Fibroblast of upper back skin (primary cell): ENCODE measurements at places on chromosomes 7 and 10.
A peak's percentile ranks its signal among the peaks of the same experiment; 100 is the strongest.

DNA sequence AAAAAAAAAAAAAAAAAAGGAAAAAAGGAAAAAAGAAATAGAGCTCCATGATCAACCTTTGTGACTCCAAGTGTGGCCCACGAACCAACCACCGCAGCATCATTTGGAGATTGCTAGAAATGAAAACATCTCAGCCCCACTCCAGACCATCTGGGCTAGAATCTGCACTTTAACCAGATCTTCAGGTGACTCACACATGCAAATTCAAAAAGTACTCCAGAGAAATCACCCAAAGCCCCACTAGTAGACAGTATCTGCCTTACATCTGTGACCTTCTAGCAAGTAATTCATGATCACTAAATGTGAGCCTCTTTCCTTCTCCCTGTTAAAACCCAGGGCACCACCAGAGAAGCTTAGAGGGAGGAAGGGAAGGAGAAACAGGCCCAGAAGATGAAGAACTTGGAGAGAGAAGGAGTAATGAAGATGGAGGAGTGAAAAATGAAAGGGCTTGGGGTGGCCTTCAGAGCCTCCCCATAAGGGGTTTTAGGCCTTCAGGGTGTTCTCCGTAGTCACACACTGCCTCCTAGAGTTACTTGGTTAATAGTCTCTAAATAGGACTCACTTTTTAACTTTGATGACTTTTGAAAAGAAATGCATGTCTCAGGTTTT, 94.0 kb downstream of the SLC37A3 start:
- DNase-seq, result peak; percentile 8

DNA sequence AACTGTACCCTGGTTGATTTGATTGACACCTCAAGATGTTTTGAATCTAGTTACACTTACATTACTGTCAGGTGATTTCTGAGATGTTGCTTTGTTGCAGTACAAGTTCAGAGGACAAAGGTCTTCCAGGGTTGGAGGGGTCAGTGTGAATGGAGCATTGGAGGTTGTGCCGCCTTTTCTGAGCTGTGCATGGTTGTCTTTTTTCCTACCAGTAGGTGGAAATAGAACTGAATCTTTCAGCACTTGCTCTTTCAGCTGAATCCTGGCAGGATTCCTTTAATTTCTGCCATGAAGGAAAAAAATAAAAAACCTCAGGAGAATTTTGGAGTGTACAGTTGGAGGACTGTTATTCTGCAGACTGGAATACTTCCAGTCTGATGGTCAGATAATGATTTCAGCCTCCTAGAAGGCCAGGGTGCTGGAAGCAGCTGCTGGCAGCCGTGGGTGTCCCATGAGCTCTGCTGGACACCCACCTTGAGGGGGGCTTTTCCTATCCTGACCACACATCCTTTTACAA, 82.7 kb downstream of the PLCE1 start:
- peak; percentile 78 for DNase-seq

- DNase-seq, result peak; percentile 38
Observed at GRCh38 chr7:117385363-117386109, 41.8 kb downstream of the ASZ1 start.

DNA sequence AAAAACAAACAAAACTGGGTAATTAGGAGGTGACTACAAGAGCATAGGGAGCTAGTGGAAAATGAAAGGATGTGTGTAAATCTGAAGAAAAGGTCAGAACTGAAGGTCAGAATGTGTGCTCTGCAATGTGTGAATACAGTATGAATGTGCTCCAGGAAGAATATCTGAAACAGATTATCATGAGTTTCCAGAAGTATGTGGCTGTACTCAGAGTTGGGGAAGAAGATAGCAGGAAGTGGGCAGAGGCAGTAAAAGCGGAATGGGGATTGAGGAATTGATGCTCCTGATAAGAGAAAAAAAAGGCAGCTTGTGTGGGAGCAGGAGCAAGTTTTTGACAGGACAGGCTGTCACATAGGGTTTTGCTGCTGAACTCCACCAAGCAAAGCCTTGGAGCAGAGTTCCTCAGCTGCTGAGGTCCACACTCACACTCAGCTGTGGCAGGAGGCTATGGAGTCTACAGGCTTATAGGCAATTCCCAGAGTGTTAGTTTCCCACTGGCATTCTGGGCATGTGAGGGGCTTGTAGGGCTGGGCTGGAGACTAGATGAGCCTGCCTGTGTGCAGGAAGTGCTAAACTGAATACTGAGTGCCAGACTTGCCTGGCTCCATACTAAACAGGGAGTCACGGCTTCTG, 22.9 kb downstream of the H2AZ2 start:
- DNase-seq, result no peak

DNA sequence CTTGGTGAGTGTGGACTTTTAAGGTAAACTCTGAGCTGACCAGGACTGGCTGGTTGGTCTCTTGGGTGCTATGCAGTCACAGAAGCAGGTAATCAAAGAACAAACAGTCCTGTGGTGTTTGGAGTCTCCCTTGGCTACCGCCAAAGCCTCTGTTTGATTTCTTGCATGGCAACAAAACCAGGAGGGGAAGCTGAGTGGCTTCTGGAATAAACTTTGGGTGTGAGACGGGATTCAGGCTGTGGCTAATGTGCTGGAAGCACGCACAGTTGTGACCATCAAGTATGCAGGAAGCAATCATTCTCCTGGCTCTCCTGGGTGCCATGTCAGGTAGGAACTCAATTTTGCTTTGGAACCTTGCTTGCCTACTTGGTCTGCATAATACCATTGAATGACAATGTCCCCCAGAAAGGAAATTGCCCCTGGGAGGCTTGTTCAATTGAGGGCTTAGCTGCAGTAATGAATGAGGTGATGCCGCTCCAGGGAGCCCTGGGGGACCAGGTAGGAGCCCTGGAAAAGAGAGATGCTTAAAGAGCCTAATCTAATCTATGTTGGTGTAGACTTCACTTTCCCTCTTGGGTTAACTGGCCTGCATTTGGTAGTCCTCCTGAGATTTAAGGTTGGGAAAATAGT, at the start of gene CDHR3:
CDHR3 (plus strand) TSS at position 227 of the 630 bp plus-strand sequence; CDS start at position 282, 55 bp downstream.
- DNase-seq, result no peak

DNA sequence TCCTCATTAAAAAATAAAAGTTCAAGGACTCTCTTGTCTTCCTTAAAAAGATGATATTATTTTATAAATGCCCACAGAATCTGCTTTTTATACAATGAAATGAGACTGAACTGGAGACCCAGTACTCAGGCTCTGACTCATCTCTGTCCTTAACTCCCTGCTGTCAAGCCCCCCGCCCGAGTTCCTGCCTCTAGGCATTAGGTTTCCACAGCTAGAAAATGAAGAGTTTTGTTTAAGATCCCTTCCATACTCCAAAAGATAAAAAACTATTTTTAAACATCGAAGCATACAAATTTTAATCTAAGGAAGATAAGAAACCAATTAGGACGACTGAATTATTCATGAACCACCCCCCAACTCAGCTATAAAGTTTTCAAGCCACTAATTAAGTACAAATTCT, 97.7 kb upstream of the FEZF1 start:
- no peak for DNase-seq

GRCh38 chr7:48638041-48638440, 286.3 kb upstream of the CDC14C start:
- no peak for DNase-seq
